SK-N-MC (cell line): ENCODE measurements at places on chromosomes 12 and 14.

GRCh38 chr12:13713556-13714410, 267.6 kb downstream of the GRIN2B start:
- no peak for DNase-seq

DNA sequence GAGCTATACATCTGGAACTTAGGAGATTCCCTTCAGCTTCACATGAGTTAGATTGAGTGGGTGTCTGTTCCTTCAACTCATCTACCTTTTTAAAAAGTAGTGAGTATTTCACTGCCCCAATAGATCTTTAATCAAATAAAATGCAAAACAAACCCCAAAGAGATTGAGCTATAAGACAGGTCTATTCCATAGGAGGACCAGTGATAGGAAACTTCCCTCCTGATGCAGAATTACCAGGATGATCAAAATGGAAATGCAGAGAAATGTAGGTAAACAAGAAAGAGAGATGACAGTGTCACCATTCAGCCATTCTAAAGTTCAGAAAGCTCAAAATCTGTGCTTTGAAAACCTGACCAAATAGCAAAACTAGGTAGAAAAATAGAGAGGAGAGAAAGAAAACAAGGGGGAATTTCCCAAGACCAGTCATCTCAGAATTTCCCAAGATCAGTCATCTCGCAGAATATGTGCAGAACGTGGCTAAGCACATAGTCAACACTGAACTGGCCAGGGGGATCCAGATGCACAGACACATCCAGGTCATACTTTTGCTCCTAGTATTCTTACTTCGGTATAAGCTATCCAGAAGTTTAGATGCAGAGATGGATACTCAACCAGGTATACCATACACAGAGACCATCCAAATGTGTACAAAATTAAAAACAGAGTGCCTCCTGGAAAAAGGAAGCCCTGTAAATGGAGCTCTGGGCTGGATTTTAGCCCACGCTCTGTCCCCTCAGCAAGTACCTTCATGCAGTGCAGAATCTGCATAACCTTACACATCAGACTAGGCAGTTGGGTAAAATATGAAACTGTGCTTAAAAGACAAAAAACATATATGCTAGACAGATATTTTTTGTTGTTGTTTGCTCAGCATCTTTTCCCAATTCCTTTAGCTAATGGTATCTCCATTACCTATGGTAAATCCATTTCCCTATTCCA, 27.4 kb downstream of the SLC41A2 start:
- DNase-seq = no peak

DNA sequence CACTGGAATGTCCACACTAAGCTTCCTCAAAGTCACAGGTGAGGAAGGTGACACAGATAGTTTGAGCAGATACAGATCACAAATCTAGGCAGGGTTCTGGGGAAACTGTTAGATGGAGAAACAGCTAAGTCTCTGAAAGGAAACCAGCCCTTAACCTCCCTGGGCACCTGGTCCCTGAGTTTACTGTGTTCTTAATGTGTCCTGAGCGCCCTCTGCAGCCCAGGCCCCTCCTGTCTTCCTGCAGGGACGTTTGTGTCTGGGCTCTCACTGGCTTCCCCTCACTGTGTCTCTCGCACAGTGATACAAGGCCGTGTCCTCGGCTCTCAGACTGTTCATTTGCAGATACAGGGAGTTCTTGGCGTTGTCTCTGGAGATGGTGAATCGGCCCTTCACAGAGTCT, 684.3 kb downstream of the TMEM121 start:
- no peak for DNase-seq

DNA sequence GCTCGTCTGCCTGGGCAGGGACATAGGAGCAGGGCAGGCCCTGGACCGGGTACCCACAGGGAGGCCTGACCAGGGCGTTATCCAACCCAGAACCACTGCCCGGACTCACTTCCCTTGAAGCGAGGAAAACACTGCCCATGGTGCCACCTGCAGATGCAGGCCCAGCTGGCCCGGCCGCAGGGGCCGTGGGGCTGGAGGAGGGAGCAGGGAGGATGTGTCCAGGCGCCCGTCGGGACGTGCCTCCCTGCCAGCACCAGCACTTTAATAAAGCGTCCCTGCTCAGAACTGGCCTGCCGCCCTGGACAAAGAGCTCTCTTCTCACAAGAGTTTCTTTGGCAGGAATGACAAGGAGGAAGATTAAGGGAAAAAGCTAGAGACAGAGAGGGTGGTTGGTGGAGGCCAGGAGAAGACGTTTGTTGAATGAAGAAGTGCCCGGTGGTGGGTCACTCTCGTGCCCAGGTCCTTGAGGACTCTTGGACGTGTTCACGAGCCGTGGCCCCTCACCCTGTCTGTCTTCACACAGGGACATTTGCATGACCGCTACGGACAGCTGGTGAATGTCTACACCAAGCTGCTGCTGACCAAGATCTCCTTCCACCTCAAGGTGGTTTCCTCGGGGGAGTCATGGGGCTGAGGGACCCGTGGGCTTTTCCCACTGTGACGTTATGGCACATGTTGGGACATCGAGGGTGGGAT, 14.2 kb downstream of the HIP1R start:
- no peak for DNase-seq

DNA sequence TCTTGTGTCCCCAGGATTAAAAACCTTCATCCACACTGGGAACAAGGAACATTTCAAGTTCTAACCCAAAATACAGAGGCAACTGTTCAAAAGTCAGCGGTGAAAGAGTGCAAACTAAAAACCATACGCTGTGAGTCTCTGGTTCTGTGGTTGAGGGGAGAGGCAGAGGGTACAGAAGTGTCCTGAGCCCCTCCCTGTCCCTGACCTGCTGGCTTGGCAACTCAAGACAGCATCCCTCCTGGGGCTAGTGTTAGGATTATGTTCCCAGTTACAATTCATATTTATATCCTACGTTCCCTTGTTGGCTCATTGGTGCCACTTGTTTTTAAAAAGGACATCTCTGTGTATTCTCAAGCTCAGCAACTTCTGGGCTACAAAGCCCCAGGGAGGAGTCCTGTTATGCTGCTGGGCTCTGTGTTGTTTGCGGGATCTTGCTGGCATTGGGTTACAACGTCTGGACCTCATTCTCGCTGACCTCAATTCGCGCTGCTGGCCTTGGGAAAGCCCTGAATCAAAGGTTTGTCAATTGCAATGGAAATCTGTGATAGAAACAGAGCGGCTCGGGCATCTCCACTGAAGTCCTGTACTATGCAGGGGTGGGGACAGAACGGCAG, 420.8 kb downstream of the FUT8 start:
- no peak for DNase-seq

GRCh38 chr14:35286003-35286600, 6.1 kb upstream of the PSMA6 start:
- DNase-seq = no peak

DNA sequence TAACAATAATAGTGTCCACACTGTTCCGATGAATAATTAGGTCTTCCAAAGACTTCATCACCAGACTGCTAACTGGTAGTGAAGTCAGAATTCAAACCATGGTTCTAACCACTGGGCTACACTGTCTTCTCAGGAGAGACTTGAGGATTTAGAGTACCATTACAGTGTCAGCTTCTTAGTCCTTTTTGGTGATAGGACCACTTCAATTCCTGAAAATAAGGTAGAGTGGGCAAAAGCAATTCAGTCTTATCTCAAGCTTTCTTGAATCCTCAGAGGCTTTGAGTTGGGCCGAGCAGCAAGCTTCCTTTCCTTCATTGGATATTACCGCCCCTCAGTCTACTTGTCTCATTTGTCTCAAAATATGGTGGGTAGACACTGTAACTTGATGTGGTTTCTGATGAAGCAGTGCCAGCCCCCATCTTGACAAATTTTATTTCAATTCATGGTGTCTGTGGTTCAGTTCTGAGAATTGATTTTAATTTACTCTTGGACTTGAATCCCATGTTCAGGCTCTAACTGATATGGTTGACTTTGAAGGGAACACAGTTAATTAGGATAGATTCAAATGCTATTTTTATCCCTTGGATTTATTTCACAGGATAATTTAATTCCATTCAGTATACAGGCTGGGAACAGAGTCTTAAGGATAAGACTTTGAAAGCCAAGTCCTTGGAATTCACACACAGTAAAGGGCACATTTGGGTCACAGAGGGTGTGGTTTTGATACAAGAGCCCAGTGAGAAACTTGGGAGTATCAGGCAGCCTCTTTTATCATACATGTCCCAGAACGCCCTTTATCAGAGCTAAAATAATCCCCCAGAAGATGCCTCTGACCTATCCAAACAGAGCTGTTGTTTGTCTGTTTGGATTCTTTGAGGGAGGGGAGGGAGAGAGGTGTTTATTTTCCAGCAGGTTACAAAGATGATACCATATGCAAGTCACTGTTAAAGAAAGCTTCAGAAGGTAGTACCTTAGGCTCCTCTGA, 167.3 kb downstream of the PRKCH start:
- no peak for DNase-seq

DNA sequence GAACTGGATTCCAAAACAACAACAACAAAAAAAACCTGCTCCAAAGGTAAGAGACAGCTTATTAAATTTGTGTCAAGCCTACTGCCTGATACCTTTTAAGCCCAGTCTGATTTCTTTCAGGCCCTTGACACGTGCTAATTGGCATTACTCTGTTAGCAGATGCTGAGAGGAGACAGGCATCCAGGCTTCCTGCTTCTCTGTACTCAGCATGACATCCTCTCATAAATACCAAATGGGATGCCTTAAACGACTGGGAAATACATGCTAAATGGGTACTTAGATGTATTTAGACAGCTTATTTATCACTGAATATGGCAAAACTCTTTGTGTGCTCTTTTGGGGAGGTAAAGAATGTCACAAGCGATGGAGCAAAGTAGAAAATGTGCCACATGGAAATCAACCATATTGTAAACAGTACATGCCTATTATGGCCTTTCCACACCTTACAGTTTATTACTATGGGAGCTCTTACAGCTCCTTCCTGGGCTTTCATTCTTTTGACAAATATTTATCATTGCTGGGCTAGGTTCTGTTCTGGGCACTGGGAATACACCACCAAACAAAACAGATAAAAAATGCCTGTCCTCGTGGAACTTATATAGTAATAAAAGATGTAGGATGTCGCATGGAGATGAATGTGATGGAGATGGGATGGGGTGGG, 11.5 kb upstream of the PCED1B start:
- no peak for DNase-seq

GRCh38 chr12:46516933-46517578, 144.5 kb upstream of the SLC38A2 start:
- DNase-seq = no peak

- no peak for DNase-seq
These were observed 107.3 kb downstream of the ZFP36L1 start for GRCh38 chr14:68685419-68686204.

DNA sequence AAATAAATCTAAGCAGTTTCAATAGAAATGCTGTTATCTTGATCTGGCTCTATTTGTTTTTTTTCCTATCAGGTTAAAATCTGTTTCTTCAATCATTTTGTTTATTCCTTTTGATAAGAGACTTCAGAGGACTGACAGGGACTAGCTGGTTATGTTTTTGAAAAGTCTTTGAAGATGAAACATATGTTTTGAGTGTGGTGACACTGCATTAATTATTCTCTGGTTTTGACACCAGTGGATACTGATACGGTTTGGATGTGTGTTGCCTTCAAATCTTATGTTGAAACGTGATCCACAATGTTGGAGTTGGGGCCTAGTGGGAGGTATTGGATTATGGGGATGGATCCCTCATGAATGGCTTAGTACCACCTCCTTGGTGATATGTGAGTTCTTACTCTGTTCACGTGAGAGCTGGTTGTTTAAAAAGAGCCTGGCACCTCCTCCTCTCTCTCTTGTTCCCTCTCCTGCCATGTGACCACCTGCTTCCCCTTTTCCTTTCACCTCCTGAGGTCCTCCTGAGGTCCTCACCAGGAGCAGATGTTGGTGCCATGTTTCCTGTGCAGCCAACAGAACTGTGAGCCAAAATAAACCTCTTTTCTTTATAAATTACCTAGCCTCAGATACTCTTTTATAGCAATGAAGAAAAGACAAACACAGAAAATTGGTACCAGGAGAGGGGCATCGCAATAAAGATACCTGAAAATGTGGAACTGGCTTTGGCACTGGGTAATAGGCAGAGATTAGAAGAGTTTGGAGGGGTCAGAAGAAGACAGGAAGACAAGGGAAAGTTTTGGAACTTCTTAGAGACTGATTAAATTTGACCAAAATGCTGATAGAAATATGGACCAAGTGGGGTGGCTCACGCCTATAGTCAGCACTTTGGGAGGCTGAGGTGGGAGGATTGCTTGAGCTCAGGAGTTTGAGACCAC, 23.0 kb downstream of the RASSF3 start:
- DNase-seq = no peak
